Mucosa of descending colon (tissue), 3 donors: ENCODE measurements at places on chromosomes 1 and 21. TPM values are rescaled to one million over a fixed set of nuclear protein-coding genes. Genes with fewer than 3 reads are reported as not detected.

DNA sequence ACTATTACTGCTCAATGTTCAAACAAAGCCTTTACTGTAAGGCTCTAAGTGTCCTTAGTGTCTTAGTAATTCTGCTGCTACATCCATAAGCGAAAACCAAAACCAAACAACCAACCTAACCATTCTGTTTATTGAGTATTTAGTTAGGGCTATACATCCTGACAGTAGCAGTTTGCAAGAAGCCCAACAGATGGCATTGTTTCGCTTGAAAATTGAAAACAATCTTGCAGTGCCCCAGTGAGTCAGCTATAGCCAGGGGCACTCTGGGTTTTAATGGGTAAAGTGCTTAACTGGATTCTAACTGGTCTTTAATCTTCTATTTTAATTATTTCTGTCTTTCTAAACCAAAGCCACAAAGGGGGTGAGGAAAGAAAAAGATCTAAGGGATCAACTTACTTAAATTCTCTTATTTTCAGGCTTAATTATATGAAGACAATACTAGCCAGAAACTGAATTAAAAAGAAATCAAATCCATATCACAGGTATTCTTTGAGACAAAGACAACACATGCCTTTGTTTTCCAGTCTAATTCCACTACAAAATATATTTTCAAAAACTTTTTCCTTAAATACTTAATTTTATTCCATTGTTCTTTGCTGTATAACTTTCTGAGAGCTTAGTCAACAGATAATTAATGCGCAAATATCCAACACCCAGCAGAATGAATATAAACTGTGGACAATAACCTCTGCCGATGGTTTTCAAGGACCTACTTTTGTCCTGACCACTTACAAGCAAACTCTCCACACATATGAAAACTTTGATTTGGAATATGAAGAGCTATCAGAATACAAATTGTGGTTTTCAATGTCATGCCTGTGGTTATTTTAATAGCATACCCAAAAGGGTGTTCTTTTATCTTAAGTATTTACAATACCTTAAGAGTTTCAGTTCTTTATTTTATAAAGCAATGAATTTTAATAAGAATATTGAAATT, 15.2 kb downstream of the POGZ start:
- no peak for DNase-seq

The CCDC27 gene
- total RNA-seq = not detected

GRCh38 chr1:36796106-36796590, 238.2 kb downstream of the GRIK3 start:
- no peak for DNase-seq

GRCh38 chr1:17272646-17273045, 23.7 kb downstream of the PADI3 start:
- no peak for DNase-seq

DNA sequence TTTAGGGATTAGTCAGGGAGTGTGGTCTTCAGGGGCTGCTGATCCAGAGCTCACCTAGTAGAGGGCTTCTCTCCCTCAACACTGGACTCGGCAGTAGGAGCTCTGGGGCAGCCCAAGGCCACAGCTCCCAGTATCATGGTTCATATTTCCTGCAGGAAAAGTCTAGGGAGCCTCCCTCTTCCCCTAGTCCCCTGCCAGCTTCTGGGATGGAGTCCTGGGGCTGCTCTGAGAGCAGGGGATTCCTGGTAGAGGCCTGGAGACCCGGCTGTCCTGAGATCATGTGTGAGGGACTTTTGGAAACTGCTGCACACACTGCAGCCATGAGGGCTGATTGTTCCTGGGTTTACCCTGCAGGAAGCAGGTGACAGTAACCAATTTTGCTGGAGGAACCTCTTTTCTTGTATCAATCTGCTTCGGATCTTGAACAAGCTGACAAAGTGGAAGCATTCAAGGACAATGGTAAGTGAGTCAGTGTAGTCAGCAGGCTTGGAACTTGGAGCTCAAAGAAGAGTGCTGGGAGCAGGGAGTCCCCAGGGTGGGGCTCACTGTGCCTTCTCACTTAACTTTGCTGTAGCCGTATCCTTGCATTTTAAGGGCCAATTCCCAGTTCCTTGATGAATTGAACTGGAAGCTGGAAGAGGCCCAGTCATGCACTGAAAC, 16.3 kb downstream of the STRIP1 start:
- no peak for DNase-seq

- DNase-seq = no peak
Measured at GRCh38 chr1:23193391-23194118, 23.7 kb downstream of the HTR1D start.

The TTC34 gene
- 0.61 TPM for total RNA-seq

The LCE2A gene
- total RNA-seq = not detected

The RNU1-1 gene
- total RNA-seq = 2,195 TPM

- DNase-seq = no peak
Measured at GRCh38 chr1:110667776-110668175, 7.0 kb downstream of the KCNA3 start.

DNA sequence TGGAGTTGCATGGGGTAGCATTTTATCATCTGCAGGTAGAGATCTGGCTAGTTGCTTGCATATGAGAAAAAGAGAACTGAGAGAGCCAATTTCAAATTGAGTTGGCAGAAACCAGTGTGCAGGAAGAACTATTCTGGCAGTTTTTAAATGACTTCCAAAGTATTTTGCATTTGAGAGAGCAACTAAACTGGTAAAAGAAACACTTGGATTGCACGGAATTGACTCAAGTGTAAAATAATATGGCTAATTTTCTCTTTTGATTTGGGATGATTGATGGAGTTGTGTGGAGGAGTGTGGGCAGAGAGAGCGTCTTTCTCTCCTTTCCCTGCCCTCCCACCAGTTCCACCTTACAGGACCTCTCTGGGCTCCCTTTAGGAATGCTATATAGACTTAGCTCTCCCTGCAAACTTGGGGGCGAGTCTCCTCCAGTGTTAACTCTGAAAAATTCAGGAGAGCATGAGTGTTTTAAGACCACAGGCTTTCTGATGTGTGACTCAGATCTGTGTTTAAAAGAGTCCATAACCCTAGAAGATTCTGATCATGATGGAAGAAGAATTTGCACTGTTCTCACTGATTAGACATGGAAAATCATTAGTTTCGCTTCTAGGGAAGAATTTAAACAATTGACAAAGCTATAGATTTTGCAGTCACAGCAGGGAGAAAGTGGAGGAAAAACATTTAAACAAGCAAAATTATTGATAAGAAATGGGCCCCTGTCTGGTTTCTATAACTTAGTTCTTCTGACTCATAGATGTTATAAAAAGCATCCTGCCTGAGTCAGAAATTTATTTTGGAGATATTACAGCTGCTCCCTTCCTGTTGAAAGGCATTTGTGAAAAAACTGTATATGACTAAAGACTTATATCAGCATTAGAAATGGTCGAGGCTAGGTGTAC, 24.9 kb upstream of the CTBS start:
- no peak for DNase-seq

The CD1D gene
- total RNA-seq = 5.4 TPM

- peak; percentile 63 for DNase-seq
Measured at GRCh38 chr1:110211496-110212168, 1.5 kb downstream of the KCNC4 start.

The RXRG gene
- total RNA-seq = 1.8 TPM

DNA sequence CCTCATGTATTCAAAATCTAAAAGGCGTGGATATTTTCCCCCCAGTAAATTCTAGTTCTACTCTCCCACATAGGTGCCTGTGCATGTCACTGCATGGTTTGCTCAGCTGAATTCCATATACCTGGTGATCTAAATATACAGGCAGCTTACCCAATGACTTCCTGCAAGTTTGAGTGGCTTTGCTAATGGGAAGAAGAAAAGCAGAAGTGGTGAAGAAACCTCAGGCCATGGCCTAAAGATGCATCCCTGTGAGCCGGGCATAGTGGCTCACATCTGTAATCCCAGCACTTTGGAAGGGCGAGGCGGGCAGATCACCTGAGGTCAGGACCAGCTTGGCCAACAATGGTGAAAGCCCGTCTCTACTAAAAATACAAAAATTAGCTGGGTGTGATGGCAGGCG, 11.5 kb downstream of the SLC44A3 start:
- no peak for DNase-seq

The SMCP gene
- not detected for total RNA-seq

DNA sequence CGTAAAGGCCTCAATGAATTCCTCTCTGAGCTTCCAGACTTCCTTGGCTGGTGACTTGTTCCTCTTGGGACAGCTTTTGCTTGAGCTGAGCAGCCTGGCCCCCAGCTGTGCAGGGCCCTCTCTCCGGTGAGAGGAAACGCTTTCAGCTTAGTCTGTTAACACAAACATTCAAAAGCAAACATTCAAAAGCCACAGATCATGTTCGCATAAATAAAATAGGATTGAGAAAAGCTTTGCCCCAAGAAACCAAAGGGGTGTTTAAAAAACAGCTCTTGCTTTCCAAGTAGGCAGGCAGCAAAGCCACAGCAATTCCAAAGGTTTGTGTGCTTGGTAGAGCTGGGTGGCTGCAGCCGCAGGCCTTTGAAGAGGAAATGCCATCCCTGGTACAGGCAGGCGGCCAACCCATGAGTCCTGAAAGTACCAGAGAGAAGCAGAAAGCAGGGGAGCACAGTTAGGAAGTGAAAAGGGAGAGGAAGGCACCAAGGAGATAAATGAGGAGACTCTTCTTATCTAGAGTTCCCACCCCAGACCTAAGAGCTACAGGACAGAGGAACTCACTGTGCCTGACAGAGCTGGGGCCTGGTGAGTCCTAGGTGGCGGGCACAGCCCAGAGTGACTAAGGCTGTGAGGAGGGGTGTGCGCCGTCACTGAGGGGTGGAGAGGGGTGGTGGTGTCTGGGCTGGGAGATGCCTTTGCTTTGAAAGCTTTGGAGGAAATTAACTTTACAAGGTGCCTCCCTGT, 48.4 kb downstream of the CCN1 start:
- peak; percentile 56 for DNase-seq
